Heart left ventricle (tissue), 16 donors: ENCODE measurements at places on chromosomes 6 and 20. TPM values are rescaled to one million over a fixed set of nuclear protein-coding genes. Genes with fewer than 3 reads are reported as not detected.

Gene SYCP2
- polyA plus RNA-seq: 1.6 TPM

Gene HCK
- 1.4 TPM for polyA plus RNA-seq

Gene MMP24
- 0.10 TPM for polyA plus RNA-seq

Gene AVP
- not detected for polyA plus RNA-seq

Gene TUBB2B
- 1.1 TPM for polyA plus RNA-seq

Gene HEY2
- 19.9 TPM for polyA plus RNA-seq

Gene TRMT6
- polyA plus RNA-seq: 18.2 TPM

Gene BPIFB4
- polyA plus RNA-seq: not detected

Gene B3GAT2
- 0.08 TPM for polyA plus RNA-seq

Gene MAS1
- not detected for polyA plus RNA-seq

Gene IL17F
- not detected for polyA plus RNA-seq

Gene TREML2
- polyA plus RNA-seq: not detected

Gene LEMD2
- 29.9 TPM for polyA plus RNA-seq

Gene ACSS1
- polyA plus RNA-seq: 78.9 TPM

Gene PTK7
- polyA plus RNA-seq: 1.8 TPM

Gene SMLR1
- polyA plus RNA-seq: not detected

Gene ABHD16B
- 0.72 TPM for polyA plus RNA-seq

Gene SLC2A10
- 2.4 TPM for polyA plus RNA-seq

Gene PROKR2
- not detected for polyA plus RNA-seq

Gene RNF217
- 8.1 TPM for polyA plus RNA-seq

Gene TNFAIP3
- 3.0 TPM for polyA plus RNA-seq

Gene RNF39
- polyA plus RNA-seq: not detected

Gene YTHDF1
- 20.2 TPM for polyA plus RNA-seq

Gene RSPH9
- polyA plus RNA-seq: 0.29 TPM

Gene GMPR
- polyA plus RNA-seq: 294 TPM

Gene TMEM151B
- 1.4 TPM for polyA plus RNA-seq

Gene RAET1L
- polyA plus RNA-seq: not detected

Gene GABRR1
- polyA plus RNA-seq: not detected

Gene GPR6
- polyA plus RNA-seq: not detected
